ENCODE measurements at places on chromosomes 2 and 18.

GRCh38 chr2:21163213-21163612 is 39.4 kb downstream of the TDRD15 start:
- DNase-seq = no peak

DNA sequence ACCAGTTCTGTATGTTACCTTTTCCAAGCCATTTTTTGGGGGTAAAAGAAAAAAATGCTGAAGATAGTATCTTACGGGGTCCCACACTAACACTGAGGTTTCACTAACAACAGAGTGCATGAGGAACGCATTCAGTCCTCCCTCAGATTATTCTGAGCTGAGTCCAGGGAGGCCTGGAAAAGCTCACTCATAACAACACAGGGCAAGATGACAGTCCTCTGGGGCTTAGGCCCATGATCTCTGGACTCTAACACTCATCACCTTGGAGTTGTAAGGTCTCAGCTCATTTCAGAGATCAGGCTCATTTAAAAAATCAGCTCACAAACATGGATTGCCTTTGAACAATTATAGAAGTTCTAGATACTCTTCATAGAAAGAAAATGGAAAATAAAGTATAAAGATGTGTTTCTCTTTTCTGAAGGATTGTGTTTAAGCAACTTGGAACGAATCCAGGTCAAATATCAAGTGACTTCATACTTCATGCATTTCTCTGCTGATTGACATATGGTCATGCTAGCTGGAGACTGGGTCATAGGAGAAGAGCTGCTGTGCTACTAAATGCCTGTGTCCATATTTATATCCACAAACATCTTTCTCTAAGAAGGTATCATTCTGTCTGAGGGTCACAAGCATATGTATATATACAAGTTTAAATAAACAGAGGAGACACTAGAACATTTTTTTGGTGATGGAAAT is 265.8 kb downstream of the ALK start:
- no peak for DNase-seq

DNA sequence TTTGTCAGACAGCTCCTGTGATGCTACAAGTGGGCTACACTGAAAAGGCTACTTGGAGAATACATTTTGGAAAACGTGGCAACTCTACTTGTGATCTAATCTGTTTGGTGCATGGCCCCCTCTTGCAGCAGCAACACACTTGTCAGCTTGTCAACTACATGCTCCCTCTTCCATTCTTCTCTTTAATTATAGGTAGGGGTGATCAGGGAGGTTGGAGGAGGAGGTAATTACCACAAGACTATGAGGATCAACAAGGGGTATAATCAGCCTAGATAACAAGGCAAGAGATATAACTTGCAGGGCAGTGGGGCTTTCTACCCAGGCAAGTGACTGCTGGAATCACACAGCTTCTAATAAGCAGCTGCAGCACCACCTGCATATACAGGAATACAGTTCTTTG is 104.9 kb downstream of the ACVR1 start:
- no peak for DNase-seq

GRCh38 chr18:35106845-35107148 is 65.6 kb downstream of the MAPRE2 start:
- DNase-seq = no peak

- no peak for DNase-seq
Measured at GRCh38 chr2:213017404-213017803, 134.0 kb downstream of the IKZF2 start.

GRCh38 chr18:21362831-21363230 is 120.8 kb downstream of the GREB1L start:
- peak; percentile 18 for DNase-seq

- DNase-seq = peak; percentile 19
Measured at GRCh38 chr2:46239175-46239846, 57.9 kb upstream of the EPAS1 start.
